ENCODE measurements at places on chromosomes 4 and X.

- DNase-seq = no peak
These were observed 90.4 kb downstream of the ABLIM2 start for GRCh38 chr4:8067945-8068896.

DNA sequence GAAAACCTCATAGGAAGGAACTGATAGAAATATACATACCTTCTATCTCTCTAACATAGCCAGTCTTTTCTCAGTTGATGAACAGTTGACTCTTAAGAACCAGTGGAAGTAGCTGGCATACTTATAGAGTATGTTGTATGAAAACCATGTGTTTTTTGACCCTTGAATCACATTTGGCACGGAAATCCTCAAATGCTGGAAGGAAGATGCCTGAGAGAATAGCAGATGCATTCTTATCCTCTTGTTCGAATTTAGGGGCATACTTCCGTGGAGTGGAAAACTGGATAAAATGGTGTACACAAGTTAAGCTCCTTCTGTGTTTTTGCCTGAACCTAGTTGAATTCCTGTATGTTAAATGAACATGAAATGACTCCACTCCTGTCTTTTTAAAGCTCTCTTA is 145.5 kb downstream of the PCDH7 start:
- no peak for DNase-seq

DNA sequence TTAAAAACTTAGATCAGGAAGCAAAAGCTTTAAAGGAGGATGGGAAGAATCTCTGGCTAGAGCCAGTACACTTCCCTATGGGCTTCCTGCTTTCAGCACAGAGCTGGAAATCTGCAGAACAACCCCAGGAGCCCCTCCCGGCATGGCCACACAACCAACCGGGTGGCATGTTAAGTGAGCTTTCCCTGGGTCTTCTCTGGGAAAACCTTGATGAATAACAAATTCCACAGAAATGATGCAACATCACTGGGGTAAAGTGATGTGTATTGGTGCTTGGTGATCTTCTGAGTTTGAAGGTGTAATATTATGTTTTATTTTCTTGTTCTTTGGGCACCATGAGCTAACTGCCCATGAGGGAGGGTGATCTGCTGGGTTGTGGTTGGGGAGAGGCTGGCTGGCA is 22.1 kb downstream of the NHS start:
- DNase-seq = no peak

- DNase-seq = peak; percentile 47
These were observed 90.7 kb upstream of the DCLK2 start for GRCh38 chr4:149987330-149988086.

- DNase-seq = no peak
These were observed 406.0 kb downstream of the INPP4B start for GRCh38 chr4:142440093-142440492.

DNA sequence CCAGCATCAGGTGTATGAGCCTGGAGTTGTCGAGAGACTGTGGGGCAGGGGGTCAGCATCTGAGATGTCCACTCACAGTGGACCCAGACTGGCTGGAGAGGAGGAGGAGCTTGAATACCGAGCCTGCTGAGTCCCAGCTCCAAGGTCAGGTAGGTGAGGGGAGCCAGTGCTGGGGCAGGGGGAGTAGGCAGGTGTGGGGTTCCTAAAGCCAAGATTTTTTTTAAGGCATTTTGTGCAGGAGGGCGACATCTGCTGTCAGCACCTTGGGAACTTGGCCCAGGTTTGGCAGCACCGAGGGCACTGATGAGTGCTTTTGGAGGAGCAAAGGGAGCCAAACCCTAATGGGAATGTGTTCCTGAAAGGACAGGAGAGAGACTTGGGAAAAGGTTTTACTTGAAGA is 64.2 kb upstream of the MSANTD1 start:
- no peak for DNase-seq

DNA sequence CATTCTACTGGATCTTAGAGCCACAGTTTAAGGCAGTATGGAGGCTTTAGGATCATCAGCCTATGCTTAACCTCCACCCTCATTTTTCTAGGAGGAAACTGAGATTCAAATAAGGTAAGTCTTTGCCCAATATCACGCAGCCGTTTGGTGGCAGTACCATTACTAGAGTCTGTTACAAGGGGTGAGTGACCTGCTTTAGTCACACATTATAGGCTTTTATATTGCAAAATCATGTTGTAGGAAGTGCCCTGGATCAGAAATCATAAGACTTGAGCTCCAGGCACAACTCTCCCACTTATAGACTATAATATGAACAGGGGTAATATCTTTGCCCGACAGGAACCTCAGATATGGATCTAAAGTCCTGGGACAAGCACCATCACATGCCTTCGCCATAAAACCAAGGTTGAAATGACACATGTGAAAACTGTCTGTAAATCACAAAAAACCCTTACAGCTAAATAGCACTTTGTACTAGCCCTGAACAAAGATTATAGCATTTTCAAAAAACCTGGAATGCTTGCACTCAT is 19.2 kb downstream of the HPSE start:
- no peak for DNase-seq

- no peak for DNase-seq
These were observed 1810.0 kb upstream of the PCDH10 start for GRCh38 chr4:131339137-131339536.

- DNase-seq = no peak
These were observed 202.1 kb downstream of the LHFPL1 start for GRCh38 chrX:112477653-112478052.
